ENCODE measurements at places on chromosomes 5 and 9. TPM values are rescaled to one million over a fixed set of nuclear protein-coding genes. Genes with fewer than 3 reads are reported as not detected.

Gene PCDHGC3
- total RNA-seq, result 59.0 TPM

Gene GBGT1
- 3.3 TPM for total RNA-seq

Gene ZNF300
- total RNA-seq, result 9.9 TPM

Gene SEC16A
- 15.7 TPM for total RNA-seq

Gene EXOSC3
- 19.0 TPM for total RNA-seq

Gene DMRT3
- total RNA-seq, result not detected

Gene ANKRD34B
- not detected for total RNA-seq

Gene OGN
- total RNA-seq, result 1.3 TPM

Gene HK3
- under 0.01 TPM for total RNA-seq

Gene SHOC1
- total RNA-seq, result under 0.01 TPM

Gene PCDHB5
- 2.8 TPM for total RNA-seq
